GM19239 (cell line): ENCODE measurements at places on chromosomes 12 and 14.

- DNase-seq, result no peak
These were observed 58.0 kb upstream of the AVPR1A start for GRCh38 chr12:63208956-63209355.

DNA sequence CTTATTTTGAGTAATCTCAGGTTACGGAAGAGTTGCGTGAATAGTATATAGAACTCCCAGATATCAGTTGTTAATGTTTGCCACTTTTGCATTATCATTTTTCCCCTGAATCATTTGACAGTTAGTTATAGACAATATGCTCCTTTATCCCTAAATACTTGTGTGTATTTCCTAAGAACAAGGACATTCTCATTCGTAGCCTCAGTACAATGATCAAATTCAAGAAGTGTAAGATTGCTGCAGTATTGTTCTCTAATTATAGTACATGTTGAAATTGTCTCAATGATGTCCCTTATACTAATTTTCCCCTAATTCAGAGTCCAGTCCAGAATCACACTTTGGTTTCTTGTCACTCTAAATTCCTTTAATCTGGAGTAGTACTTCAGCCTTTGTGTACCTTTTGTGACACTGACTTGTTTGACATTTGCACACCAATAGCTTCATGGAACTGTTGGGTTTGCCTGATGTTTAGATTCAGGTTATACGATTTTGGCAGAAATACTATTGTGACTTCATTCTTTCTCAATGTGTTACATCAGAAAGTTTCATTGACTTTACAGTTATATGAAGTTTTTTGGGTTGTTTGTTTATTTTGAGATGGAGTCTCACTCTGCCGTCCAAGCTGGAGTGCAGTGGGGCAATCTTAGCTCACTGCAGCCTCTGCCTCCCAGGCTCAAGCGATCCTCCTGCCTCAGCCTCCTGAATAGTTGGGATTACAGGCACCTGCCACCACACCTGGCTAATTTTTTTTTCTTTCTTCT is 13.1 kb downstream of the DYNC1H1 start:
- no peak for DNase-seq

GRCh38 chr14:98298481-98299244 is 973.3 kb downstream of the BCL11B start:
- no peak for DNase-seq

GRCh38 chr12:124752437-124753227 is 111.0 kb downstream of the SCARB1 start:
- DNase-seq, result no peak

- no peak for DNase-seq
These were observed 234.0 kb upstream of the HMGA2 start for GRCh38 chr12:65590318-65590717.

GRCh38 chr12:119843100-119843499 is 34.0 kb downstream of the CIT start:
- DNase-seq, result no peak

DNA sequence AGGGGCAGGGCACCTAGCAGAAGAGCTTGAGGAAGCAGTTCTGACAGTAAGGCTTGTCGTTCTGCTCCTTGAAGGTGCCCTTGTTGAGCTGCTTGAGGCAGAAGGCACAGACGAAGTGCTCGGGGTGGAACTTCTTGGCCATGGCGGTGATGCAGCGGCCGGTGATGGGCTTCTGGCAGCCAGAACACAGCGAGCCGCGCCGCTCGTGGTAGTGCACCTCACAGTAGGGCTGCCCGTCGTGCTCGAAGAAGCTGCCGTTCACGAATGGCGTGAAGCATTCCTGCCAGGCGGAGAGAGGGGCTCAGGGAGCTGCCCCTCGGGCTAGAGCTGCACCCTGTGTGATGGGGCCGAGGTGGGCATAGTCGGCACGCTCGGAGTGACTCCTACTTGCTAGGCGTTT is 11.4 kb upstream of the RPLP0 start:
- DNase-seq, result no peak

- no peak for DNase-seq
These were observed 23.0 kb upstream of the BATF start for GRCh38 chr14:75499084-75499875.

- peak; percentile 33 for DNase-seq
These were observed 153.9 kb downstream of the PRKCH start for GRCh38 chr14:61475316-61475715.

- DNase-seq, result no peak
These were observed 981.8 kb downstream of the TMEM121 start for GRCh38 chr14:106508216-106508615.

DNA sequence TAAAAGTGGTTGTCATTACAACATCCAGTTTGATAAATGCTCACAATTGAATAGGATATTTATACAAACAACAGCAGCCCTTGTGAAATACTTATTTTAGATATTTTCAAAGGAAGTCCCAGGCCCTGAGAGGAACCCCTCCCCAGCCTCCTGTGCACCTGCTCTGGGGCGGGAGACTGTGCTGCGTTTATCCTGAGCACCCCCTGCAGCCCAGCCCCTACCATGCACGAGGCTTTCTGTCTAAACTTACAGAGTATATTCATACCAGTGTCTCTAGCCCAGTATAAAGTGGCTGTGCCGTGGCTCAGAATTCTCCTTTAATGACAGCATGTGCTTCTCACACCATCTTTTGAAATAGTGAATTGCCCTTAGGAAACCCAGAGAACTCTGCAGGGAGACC is 1084.3 kb downstream of the TMEM121 start:
- DNase-seq, result no peak

DNA sequence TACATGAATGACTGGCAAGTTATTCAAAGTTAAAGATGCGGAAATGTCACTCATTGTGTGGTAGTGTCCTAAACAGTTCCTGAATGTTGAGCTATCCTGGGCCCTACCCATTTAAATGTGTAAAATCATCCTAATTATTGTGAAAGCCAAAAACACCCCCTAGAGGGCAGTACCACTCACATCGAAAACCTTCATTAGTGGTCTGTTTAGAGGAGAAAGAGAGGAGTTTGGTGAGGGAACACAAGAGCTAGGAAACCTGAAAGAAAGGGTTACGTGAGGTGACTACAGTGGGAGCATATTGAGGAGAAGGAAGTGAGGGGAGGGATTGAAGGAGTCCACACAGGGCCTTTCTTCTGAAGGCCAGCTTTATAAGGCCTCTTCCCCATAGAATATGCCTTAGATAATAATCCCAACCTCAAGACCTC is 2.5 kb upstream of the TEP1 start:
- DNase-seq, result no peak

- DNase-seq, result no peak
These were observed 134.5 kb upstream of the C14orf180 start for GRCh38 chr14:104445086-104445485.

GRCh38 chr12:6828781-6829535 is 751 bp downstream of the P3H3 start:
- DNase-seq, result no peak

- DNase-seq, result no peak
These were observed 2.9 kb downstream of the KRT2 start for GRCh38 chr12:52649066-52649465.

DNA sequence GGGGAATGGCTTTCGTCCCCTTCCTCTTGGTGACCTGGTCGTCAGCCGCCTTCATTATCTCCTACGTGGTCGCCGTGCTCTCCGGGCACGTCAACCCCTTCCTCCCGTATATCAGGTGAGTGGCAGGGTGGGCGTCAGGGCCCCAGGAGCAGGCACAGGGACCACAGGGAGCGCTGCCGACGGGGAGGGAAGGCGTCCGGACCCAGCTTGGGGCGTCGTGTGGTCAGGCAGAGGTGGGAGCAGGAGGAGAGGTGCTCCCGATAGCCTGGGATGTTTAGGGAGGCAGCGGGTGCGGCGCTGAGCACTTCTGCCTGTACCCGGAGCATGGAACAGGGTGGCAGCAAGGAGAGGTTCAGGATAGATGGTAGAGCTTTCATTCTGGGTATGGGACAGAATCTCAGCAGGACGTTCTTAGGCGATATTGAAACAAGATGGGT is 444 bp downstream of the DRAM1 start:
- no peak for DNase-seq
